Tracheal epithelial cell (primary cell): ENCODE measurements at places on chromosomes 7 and 10. TPM values are rescaled to one million over a fixed set of nuclear protein-coding genes. Genes with fewer than 3 reads are reported as not detected.

TDRD1 gene
- 1.4 and 1.9 TPM in 2 replicates for total RNA-seq

IGF2BP3 gene
- 7.5 and 26.0 TPM in 2 replicates for total RNA-seq

GARS1 gene
- 273 and 301 TPM in 2 replicates for total RNA-seq

EPO gene
- not detected in 2 replicates for total RNA-seq

AKR1D1 gene
- total RNA-seq, result not detected in 2 replicates

GPR85 gene
- total RNA-seq, result 0.48 and 1.1 TPM in 2 replicates

OR6V1 gene
- not detected in 2 replicates for total RNA-seq

MOGAT3 gene
- not detected in 2 replicates for total RNA-seq

DKK1 gene
- 11.9 and 13.5 TPM in 2 replicates for total RNA-seq

NEURL1 gene
- 0.24 and 0.85 TPM in 2 replicates for total RNA-seq

AKR1C3 gene
- total RNA-seq, result 162 and 246 TPM in 2 replicates

PRLHR gene
- not detected in 2 replicates for total RNA-seq

TRRAP gene
- total RNA-seq, result 11.5 and 12.8 TPM in 2 replicates

NUPR2 gene
- total RNA-seq, result not detected in 2 replicates

SEMA3D gene
- total RNA-seq, result 0.64 TPM in 1 of 2 replicates, not detected in the other

NPTX2 gene
- under 0.01 TPM in 1 of 2 replicates, not detected in the other for total RNA-seq

ALOX5 gene
- 1.7 and 4.8 TPM in 2 replicates for total RNA-seq
